Thymus (tissue), 14 donors: ENCODE measurements at places on chromosomes 5 and 9. TPM values are rescaled to one million over a fixed set of nuclear protein-coding genes. Genes with fewer than 3 reads are reported as not detected.

The RASGRF2 gene
- 0.76 TPM for total RNA-seq

The CKS2 gene
- total RNA-seq = 245 TPM

The ZNF658 gene
- 7.2 TPM for total RNA-seq

The TDRD7 gene
- 12.3 TPM for total RNA-seq

DNA sequence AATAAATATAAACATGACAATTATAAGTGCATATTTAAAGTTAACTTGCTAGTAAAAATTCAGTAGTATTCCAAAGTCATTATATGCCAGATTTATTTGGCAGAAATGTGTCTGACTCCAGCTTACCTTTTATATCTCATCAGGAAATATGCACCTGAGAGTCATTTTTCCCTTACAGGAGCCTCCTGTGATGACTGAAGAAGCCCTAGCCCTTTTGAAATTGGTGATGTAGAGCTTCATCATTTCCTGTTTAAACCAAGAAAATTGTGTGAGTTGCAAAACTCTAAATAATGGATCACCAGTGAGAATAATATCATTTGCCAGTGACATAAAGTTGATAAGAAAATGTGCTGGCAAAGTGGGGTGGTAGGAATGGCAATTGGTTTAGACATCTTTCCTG, 42.1 kb upstream of the CTNND2 start:
- no peak overlapping the region for H3K27ac ChIP-seq
- H3K4me1 ChIP-seq = no peaks in the 10 kb centered on the region
- H3K4me3 ChIP-seq = no peak overlapping the region
- no peak for DNase-seq
- no peaks in the 10 kb centered on the region for H3K27me3 ChIP-seq

DNA sequence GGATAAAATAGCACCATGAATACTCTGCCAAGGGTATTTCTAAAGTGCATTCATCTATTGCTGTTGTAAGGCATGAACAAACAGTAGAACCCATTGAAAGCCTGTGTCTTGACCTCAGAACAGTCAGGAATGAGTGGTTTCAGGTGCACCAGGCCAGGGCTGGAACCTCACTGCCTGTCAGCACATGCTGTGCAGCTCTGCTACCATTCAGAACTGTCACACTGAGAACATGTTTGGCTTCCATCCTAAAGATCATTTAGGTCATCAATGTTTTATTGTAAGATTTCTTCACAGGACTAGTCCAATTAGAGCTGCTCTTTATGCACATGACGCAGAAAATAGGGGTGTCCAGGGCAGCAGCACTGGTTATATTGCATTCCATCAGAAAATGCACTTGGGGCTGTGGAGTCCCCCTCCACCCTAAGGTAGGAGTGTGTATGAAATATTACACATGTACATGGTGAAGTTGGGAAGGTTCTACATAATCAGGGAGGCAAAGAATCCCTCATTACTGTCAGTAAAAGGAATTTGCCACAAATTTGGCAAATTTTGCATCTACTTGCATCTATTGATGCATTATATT, 408.0 kb downstream of the CTNND2 start:
- H3K4me1 ChIP-seq = no peaks in the 10 kb centered on the region
- no peak overlapping the region for H3K4me3 ChIP-seq
- no peak overlapping the region for H3K27ac ChIP-seq
- DNase-seq = no peak

DNA sequence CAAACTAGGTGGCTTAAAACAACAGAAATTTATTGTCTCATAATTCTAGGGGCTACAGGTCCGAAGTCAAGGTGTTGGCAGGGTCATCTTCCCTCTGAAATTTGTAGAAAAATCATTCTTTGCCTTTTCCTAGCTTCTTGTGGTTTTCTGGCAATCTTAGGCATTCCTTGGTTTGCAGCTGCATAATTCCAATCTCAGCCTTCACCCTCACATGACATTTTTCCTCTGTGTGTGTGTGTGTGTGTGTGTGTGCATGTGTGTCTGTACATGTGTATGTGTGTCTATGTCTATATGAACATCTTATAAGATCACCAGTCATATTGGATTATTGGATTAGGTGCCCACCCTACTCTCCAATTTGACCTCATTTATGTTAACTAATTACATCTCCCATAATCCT, 330.6 kb downstream of the CHSY3 start:
- H3K4me3 ChIP-seq = no peak overlapping the region
- no peaks in the 10 kb centered on the region for H3K4me1 ChIP-seq
- H3K36me3 ChIP-seq = no peaks in the 10 kb centered on the region
- no peak overlapping the region for H3K27ac ChIP-seq
- no peaks in the 10 kb centered on the region for H3K27me3 ChIP-seq

The RELL2 gene
- 10.0 TPM for total RNA-seq

GRCh38 chr9:110659891-110660541, 8.6 kb upstream of the MUSK start:
- H3K27me3 ChIP-seq = no peaks in the 10 kb centered on the region
- H3K4me1 ChIP-seq = no peaks in the 10 kb centered on the region
- H3K27ac ChIP-seq = no peak overlapping the region

The C9orf153 gene
- total RNA-seq = 0.19 TPM

The GABRB2 gene
- 0.85 TPM for total RNA-seq

The DDX31 gene
- total RNA-seq = 9.9 TPM
